ENCODE measurements at places on chromosomes 12 and 14. TPM values are rescaled to one million over a fixed set of nuclear protein-coding genes. Genes with fewer than 3 reads are reported as not detected.

DNA sequence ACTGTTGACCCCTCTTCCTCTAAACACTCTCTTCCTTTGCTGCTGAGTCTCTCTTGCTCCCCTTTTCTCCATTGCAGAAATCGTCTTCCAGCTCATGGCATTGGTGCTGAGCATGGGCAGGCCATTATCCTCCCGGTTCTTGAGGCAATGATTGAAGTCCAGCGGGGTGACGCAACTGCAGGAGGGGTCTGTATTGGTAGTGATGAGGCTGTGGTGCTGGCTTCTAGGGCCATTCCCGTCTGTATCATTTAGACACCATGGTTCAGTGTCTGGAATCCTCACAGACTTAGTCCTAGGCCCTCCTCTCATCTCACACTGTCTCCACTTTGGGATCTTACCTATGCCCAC lies 720 bp upstream of the SLC22A17 start:
- no peak overlapping the region for H3K4me3 ChIP-seq
- no peaks in the 10 kb centered on the region for H3K36me3 ChIP-seq
- no peak for DNase-seq
- no peaks in the 10 kb centered on the region for H3K4me1 ChIP-seq

DNA sequence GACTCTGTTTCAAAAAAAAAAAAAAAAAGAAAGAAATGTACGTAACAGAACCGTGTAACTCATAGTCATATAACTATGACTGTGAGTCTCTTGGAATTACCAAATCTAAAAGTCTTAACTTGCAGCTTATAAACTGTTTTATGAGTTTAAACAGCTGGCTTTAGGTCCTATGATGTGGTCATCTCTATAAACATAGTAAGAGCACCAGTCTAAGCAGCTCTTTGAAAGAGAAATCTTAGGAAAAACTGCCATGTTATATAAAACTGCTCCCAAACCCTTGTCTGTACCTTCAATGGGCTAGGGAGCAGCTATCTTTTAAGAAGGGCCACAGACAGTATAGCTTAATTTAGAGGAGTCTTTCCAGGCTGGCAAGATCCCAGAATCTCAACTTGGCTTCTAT lies 115.5 kb upstream of the AEBP2 start:
- no peaks in the 10 kb centered on the region for H3K4me1 ChIP-seq
- H3K36me3 ChIP-seq: peaks cover 45% of the 10 kb centered on the region
- H3K27ac ChIP-seq: no peak overlapping the region
- no peak for DNase-seq
- H3K27me3 ChIP-seq: no peaks in the 10 kb centered on the region

The KRT78 gene
- total RNA-seq: not detected

- H3K27ac ChIP-seq: no peak overlapping the region
- no peaks in the 10 kb centered on the region for H3K27me3 ChIP-seq
- H3K36me3 ChIP-seq: no peaks in the 10 kb centered on the region
- no peaks in the 10 kb centered on the region for H3K4me1 ChIP-seq
These were observed 40.0 kb upstream of the RHOJ start for GRCh38 chr14:63164108-63164683.

The GRIN2B gene
- total RNA-seq: not detected

The CD27 gene
- not detected for total RNA-seq

The REP15 gene
- total RNA-seq: 0.86 TPM

DNA sequence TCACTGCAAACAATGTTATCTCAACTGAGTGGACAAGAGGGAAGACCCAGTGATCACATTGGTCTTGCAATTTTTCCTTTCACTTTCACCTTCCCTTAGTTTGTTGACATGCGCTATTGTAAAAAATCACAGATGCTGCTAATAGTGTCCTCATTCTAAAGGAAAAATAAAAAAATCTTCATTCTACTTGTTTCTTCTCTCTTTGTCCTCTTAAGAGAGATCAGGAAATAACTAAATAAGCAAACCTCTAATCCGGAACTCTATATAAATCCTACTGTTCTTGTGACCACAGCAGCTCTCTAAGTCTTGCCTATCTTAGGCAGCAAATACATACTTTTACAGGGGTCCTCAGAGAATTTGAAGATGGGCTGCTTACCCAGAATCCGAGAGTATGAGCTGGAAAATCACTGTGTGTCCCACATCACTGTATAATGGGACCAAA lies 257.7 kb downstream of the NAV3 start:
- H3K36me3 ChIP-seq: no peaks in the 10 kb centered on the region
- H3K4me3 ChIP-seq: peak overlapping the region; percentile 43
- peak overlapping the region; percentile 67 for H3K27ac ChIP-seq
- peak; percentile 15 for DNase-seq
- no peaks in the 10 kb centered on the region for H3K27me3 ChIP-seq
- no peaks in the 10 kb centered on the region for H3K4me1 ChIP-seq

- peak overlapping the region; percentile 43 for H3K4me3 ChIP-seq
- peaks cover 44% of the 10 kb centered on the region for H3K4me1 ChIP-seq
- H3K27ac ChIP-seq: peak overlapping the region; percentile 70
These were observed 42.0 kb downstream of the EVL start for GRCh38 chr14:100107236-100107635.

The KRT85 gene
- total RNA-seq: not detected

The APOF gene
- total RNA-seq: not detected

The SLC5A8 gene
- total RNA-seq: not detected

- DNase-seq: no peak
- H3K4me1 ChIP-seq: no peaks in the 10 kb centered on the region
- H3K4me3 ChIP-seq: no peak within 1 kb of the TSS
These were observed at the start of gene TBPL2 for GRCh38 chr14:55440385-55440784. Gene TBPL2, minus strand, starts transcription at chr14:55440616. Its CDS starts 167 bp downstream, at chr14:55440449.

The TBX5 gene
- total RNA-seq: not detected

GRCh38 chr12:90965204-90965603 lies 10.2 kb upstream of the CCER1 start:
- H3K4me1 ChIP-seq: no peaks in the 10 kb centered on the region
- no peaks in the 10 kb centered on the region for H3K36me3 ChIP-seq
- H3K4me3 ChIP-seq: no peak overlapping the region

The IL31 gene
- total RNA-seq: not detected

The SCARB1 gene
- 48.2 TPM for total RNA-seq

- no peak overlapping the region for H3K4me3 ChIP-seq
- H3K36me3 ChIP-seq: no peaks in the 10 kb centered on the region
- H3K27me3 ChIP-seq: peaks cover 23% of the 10 kb centered on the region
- no peaks in the 10 kb centered on the region for H3K4me1 ChIP-seq
These were observed 3.7 kb downstream of the ASB2 start for GRCh38 chr14:93972618-93973205.

DNA sequence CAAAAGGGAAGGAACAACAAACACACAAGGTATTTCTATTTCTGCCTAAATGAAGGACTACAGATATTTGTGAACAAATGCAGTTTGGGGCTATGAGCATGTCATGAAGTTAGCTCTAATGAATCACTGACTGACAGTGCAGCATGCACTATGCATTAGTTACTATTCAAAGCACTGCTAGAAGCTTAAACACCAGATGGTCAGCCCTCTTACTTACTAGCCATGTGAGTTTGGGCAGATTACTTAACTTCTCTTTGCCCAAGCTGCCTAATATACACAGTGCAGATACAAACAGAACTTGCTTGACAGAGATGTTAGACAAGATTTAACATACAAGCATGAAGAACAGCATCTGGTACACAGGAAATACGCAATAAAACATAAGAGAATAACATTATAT lies 96.0 kb downstream of the ATXN2 start:
- H3K27ac ChIP-seq: no peak overlapping the region
- H3K4me1 ChIP-seq: no peaks in the 10 kb centered on the region
- H3K4me3 ChIP-seq: no peak overlapping the region
- H3K27me3 ChIP-seq: no peaks in the 10 kb centered on the region
- no peak for DNase-seq

DNA sequence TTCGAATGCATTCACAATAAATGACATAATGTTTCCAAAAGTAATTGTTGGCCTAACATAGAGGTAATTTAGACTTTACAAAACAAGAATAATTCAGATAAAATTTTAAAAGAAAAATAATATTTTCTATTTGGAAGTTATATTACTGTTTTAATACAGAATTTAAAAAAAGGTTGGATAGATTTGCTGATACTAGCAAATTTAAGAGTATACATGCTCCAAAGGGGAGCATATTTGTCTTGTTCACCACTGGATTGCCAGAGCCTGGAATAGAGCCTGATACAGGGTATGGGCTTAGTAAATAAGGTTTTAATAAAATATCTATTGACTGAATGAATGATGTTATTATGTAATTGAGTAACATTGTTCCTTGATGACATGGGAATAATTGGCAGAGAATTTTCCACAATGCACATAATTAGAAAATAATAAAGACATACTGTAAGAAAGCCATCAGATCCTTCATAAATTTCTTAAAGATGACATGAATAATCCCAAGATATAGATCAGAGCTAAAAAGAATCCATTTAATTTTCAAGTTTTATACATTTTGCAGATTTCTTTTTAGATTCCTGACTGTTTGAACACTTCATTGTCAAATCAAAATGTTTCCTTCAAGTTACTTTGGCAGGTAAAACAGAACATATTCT lies 305.3 kb downstream of the SLC6A15 start:
- no peaks in the 10 kb centered on the region for H3K36me3 ChIP-seq
- no peaks in the 10 kb centered on the region for H3K4me1 ChIP-seq
- no peak for DNase-seq
- H3K27ac ChIP-seq: no peak overlapping the region

GRCh38 chr12:48165089-48165981 lies 8.0 kb upstream of the ASB8 start:
- H3K27me3 ChIP-seq: peaks cover 11% of the 10 kb centered on the region
- no peak overlapping the region for H3K4me3 ChIP-seq
- H3K4me1 ChIP-seq: no peaks in the 10 kb centered on the region
- H3K27ac ChIP-seq: no peak overlapping the region
- DNase-seq: peak; percentile 72

DNA sequence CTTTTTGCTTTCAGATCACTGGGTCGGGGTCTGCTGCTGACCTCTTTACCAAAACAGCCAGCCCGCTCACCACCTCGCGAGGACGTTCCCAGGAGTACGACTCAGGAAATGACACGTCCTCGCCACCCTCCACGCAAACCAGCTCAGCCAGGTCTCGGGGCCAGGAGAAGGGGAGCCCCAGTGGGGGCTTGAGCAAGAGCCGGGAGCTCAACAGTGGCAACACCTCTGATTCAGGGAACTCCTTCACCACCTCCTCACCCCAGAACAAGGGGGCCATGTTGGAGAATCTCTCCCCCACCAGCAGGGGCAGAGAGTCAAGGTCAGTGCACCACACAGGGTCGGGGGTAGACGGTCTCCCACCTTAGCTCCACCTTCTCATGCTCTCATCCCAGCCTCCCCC lies 33.4 kb upstream of the HSPB8 start:
- peaks cover 11% of the 10 kb centered on the region for H3K27me3 ChIP-seq
- no peak overlapping the region for H3K27ac ChIP-seq
- H3K4me3 ChIP-seq: no peak overlapping the region
- H3K4me1 ChIP-seq: no peaks in the 10 kb centered on the region
- no peak for DNase-seq

The TMPRSS12 gene
- not detected for total RNA-seq

- H3K4me1 ChIP-seq: peaks cover 18% of the 10 kb centered on the region
- no peaks in the 10 kb centered on the region for H3K27me3 ChIP-seq
- H3K4me3 ChIP-seq: no peak overlapping the region
These were observed 173.6 kb upstream of the ALG10B start for GRCh38 chr12:38142974-38143373.

GRCh38 chr12:107635139-107635538 lies 50.5 kb upstream of the PWP1 start:
- H3K27ac ChIP-seq: no peak overlapping the region
- no peaks in the 10 kb centered on the region for H3K36me3 ChIP-seq
- DNase-seq: no peak
- H3K4me1 ChIP-seq: no peaks in the 10 kb centered on the region
- no peak overlapping the region for H3K4me3 ChIP-seq
- H3K27me3 ChIP-seq: no peaks in the 10 kb centered on the region

The KRT74 gene
- total RNA-seq: not detected

DNA sequence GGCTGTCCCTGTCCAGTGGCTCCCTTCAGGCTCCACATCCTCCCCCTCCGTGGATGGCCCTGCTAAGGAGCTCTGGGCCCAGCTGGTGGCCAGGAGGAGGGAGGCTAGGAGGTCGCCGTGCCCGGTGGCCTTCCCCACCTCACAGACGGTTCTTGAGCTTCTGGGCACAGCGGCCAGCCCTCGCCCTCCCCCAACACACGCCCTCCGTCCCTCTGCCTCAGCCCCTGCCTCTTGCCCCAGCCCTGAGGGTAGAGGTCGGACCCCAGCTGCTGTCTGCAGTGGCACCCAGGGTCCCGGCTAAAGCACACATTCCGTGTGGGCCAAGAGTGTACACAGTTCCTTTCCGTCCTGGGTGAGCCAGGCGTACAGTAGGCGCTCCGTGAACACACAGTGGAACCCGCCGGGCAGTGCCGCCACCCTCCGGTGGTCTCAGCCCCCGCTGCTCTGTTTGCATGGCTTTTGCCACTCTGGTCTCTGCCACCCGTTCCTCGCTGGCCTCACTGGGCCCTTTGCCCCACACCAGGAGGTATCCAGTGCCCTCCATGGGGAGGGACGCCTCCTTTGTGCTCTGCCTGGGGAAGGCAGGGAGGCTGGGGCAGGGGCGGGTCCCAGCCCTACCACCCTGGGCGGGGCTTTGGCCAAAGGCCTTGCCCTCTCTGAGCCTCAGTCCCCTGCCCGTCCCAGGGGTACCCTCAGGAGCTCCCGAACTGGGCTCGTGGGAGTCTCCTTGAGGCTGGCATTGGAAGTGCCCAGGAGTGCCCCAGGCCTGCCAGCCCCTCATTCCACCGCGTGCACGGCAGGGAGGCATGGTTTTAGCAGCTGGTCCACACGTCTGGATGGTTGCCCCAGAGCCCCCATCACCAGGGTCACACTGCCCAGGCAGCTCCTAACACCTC lies 13.0 kb downstream of the TRMT61A start:
- H3K4me1 ChIP-seq: peaks cover 10% of the 10 kb centered on the region
- DNase-seq: no peak
- peak overlapping the region; percentile 90 for H3K27ac ChIP-seq
- peaks cover 26% of the 10 kb centered on the region for H3K36me3 ChIP-seq

- no peak overlapping the region for H3K4me3 ChIP-seq
- H3K4me1 ChIP-seq: no peaks in the 10 kb centered on the region
- no peak for DNase-seq
- H3K27ac ChIP-seq: no peak overlapping the region
- H3K27me3 ChIP-seq: no peaks in the 10 kb centered on the region
These were observed 74.2 kb upstream of the ATP2B1 start for GRCh38 chr12:89782807-89783206.

GRCh38 chr12:128266541-128267130 lies 334 bp upstream of the TMEM132C start:
- no peaks in the 10 kb centered on the region for H3K27me3 ChIP-seq
- no peaks in the 10 kb centered on the region for H3K36me3 ChIP-seq
- H3K4me1 ChIP-seq: no peaks in the 10 kb centered on the region

DNA sequence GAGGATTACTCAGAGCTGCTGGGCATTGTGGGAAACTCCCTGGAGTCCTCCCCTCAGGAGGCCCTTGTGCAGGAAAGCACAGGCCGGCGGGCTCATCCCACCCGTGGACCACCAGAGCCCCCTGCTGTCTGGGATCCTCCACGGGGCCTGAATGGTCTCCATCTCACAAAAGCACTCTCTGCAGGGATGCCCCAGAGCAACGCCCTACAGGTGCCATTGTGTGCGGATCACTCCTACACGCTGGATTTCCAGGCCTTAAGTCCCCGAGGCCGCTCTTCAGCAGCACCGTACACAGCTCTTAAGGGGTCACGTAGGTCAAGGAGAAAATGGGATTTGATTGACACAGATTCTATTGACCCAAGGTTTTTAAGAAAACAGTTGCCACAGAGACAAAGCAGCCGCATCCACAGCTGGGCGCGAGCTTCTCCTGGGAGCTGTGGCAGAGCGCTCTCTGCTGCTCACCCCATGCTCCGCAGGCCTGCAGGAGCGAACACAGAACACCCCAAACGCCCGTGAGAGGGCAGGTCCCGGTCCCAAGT lies 36.7 kb upstream of the RIMBP2 start:
- peaks cover 5% of the 10 kb centered on the region for H3K4me1 ChIP-seq
- H3K4me3 ChIP-seq: no peak overlapping the region
- H3K27ac ChIP-seq: no peak overlapping the region
- no peaks in the 10 kb centered on the region for H3K36me3 ChIP-seq
